Glomerular endothelial cell (primary cell): ENCODE measurements at places on chromosomes 4 and X. TPM values are rescaled to one million over a fixed set of nuclear protein-coding genes. Genes with fewer than 3 reads are reported as not detected.

DNA sequence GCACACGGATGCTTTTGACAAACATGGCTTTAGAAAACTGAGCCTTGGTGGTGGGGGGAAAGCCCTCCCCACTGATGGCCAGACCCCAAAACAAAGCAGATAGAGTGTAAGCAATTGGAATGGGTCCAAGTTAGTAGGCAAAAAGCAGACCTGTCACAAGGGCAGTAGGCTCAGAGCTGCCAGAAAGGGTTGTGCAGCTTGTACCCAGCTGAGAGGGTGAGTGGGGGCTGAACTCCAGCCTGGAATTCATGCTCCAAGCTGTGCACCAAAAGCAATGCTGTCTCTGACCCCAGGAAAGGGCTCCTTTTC, 101.1 kb upstream of the TEX13D start:
- DNase-seq: no peak

- no peak for DNase-seq
Observed at GRCh38 chrX:130636277-130636676, 234.5 kb downstream of the RBMX2 start.

DNA sequence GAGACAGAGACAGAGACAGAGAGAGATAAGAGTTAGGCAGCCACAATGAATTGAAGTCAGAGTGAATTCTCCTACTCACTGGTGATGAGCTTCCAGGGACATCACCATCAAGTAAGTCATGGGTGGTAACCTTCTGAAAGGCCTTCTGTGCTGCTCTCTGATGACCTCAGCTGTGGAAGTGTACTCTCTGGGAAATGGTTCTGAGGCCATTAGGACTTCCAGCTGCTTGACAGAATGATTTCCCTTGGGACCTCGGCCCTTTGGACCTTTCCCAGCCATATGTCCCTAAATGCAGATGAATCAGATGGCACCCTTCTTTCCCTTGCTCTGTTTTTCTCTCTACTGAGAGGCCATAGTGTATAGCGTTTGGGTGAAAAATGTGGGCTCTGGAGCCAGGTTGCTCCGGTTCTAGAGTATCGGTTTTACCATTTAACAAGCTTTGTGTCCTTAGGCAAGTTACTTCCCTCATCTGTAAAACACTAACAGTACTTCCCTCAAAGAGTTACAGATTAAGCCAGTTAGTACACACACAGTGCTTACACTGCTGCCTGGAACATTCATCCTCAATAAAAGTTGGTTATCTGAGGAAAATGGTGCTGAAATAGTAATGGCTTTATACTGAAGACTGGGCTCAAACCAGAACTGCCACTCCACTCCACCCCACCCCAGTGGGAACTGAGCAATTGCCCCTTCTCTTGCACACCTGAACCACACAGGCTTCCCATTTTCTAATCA, 7.6 kb downstream of the SEPTIN11 start:
- DNase-seq: no peak

GRCh38 chr4:23105759-23106370, 413.1 kb downstream of the GBA3 start:
- DNase-seq: no peak

The FRAS1 gene
- total RNA-seq: 7.2 and 23.1 TPM in 2 replicates

The CTPS2 gene
- total RNA-seq: 13.3 and 15.5 TPM in 2 replicates

The CXCL1 gene
- 149 and 404 TPM in 2 replicates for total RNA-seq

The FGFBP2 gene
- not detected in 2 replicates for total RNA-seq
